Left renal cortex interstitium (tissue), 4 donors: ENCODE measurements at places on chromosomes 2 and 18.

DNA sequence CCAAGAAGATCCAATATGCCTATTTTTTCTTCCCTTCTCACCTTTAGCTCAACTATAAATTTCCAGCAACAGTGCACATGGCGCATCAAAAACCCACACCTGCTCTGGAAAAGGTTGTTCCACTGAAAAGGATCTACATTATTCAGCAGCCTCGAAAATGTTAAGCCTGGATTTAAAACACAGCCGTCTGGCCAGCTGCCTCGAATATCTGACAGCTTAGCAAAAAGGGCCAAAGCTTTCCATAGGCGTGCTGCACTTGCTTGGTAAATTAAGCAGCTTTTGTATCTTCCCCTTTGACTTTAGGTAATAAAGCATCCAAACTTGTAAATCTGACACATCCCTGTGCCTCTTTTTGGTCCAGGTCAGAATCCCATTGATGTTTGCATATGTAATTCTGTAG is 20.5 kb downstream of the DAPL1 start:
- DNase-seq = no peak

GRCh38 chr2:172234716-172235691 is 132.3 kb upstream of the DLX2 start:
- DNase-seq = no peak

GRCh38 chr2:156589381-156590079 is 153.4 kb downstream of the GPD2 start:
- no peak for DNase-seq

GRCh38 chr2:25651782-25652455 is 21.5 kb downstream of the DTNB start:
- DNase-seq = no peak

GRCh38 chr2:226674123-226674522 is 125.5 kb downstream of the IRS1 start:
- DNase-seq = no peak

- DNase-seq = no peak
These were observed 25.4 kb upstream of the ATOH8 start for GRCh38 chr2:85728342-85728741.

- no peak for DNase-seq
These were observed 480.8 kb upstream of the KLHL29 start for GRCh38 chr2:22904126-22904684.

DNA sequence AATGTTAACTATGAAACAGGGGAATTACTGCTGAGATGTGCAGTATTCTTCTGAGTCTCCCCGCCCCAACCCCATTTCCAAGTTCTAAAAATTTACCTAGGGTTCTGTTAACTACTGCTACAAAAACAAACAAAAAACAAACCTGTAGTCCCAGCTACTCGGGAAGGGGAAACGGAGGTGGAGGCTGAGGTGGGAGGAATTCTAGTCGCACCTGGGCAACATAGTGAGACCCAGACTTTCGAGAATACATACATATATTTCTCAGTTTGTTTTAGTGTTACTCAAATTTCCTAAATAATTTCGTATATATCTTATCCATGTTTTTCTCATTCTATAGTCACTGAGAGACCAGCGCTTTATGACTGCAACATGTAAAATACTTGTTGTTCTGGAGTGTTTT is 989 bp downstream of the STAM2 start:
- DNase-seq = no peak

DNA sequence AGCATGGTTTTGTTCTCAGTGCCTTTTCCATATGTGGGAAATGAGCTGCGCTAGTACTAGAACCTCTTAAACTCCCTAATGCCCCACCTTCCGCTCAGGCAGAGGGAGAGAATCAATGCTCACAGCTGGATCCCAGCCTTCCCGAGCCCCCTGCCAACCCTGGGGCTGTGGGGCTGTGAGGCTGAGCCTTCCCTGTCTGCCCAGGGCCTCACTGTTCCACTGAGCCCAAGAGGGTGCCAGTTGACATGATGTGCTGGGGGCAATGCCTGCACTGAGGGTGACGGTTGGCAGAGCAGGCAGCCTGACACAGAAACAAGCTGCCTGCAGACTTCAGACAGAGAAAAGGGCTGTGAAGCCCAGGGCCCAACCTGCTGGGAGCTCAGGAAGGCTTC is 602.4 kb upstream of the RAB6C start:
- no peak for DNase-seq

- DNase-seq = no peak
These were observed 207.2 kb downstream of the KLHL29 start for GRCh38 chr2:23592061-23592685.

DNA sequence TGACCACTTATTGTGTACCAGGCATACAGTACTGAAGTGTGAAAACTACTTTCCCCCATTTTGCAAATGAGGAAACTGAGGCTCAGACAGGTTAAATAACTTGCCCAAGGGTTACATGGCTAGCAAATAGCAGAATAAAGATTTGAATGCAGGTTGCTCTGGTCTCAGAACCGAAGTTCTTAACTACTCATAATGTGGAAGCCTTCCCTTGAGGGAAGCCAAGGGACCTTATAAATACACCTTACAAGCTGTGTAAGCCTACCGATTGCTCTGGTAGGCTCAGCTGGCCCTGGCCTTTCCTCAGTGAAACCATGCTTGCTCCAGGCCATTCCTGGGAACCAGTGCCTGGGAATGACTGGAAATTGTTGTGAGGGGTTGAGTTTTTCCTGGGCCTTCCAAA is 114.6 kb upstream of the CDCA7 start:
- DNase-seq = no peak

GRCh38 chr2:176653479-176654443 is 384.5 kb downstream of the MTX2 start:
- DNase-seq = no peak

GRCh38 chr2:47485751-47486300 is 82.9 kb downstream of the MSH2 start:
- no peak for DNase-seq

DNA sequence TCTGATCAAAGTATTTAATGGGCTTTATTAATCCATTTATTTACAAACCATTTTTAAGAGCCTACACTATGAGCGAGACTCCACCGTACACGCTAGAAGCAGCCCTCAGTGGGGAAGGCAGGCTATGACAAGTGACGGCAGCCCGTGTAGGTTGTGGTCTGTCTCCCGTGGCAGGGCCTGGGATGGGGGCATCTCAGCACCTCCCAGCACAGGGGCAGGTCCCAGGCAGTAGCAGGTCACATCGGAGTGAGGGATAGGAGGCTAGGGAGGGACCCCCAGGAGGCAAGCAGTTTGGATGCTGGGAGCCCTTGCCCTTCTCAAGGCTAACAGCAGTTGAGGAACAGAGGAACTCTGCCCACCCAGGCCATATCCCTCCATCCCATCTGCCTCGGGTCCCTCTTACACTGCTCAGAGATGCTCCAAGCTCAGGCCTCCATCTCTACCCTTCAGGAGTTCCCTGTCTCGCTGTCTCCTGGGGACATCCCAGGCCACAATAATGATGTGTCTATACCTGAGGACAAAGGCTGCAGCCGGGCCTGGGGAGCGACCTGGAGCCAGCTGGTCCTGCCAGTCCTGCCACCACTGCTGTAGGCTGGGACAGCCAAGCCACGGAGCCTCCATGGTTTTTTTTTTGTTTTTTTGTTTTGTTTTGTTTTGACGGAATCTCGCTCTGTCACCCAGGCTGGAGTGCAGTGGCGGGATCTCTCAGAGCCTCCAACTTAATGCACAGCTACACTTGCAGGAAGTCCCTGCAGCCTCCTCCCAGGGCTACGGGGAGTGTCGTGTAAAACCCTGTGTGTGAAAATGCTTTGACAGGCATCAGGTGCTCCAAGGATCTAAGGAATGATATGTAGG is 92.0 kb downstream of the NDUFA10 start:
- no peak for DNase-seq

GRCh38 chr2:12163866-12164265 is 417.4 kb downstream of the LPIN1 start:
- DNase-seq = no peak

GRCh38 chr2:71702071-71702970 is 249.0 kb downstream of the DYSF start:
- DNase-seq = no peak

GRCh38 chr2:185130685-185131084 is 532.4 kb downstream of the ZNF804A start:
- no peak for DNase-seq

DNA sequence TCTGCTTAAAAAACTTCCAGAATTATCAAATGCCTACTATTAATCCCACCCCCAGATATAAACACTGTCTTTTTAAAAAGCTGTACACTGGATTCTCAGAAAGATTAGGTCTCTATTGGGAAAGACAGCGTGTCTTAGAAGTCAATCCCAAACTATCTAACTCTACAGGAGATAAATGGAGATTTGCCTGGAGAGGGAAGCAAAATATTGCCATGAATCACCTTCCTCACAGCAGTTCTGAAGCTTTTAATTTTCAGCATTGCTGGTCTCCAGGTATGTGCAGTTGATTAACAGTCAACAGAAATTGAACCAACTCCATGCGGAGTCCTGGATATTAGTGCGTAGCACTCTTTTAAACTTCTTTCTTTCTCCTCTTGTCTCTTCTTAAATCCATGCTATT is 122.2 kb downstream of the DSC3 start:
- DNase-seq = no peak

DNA sequence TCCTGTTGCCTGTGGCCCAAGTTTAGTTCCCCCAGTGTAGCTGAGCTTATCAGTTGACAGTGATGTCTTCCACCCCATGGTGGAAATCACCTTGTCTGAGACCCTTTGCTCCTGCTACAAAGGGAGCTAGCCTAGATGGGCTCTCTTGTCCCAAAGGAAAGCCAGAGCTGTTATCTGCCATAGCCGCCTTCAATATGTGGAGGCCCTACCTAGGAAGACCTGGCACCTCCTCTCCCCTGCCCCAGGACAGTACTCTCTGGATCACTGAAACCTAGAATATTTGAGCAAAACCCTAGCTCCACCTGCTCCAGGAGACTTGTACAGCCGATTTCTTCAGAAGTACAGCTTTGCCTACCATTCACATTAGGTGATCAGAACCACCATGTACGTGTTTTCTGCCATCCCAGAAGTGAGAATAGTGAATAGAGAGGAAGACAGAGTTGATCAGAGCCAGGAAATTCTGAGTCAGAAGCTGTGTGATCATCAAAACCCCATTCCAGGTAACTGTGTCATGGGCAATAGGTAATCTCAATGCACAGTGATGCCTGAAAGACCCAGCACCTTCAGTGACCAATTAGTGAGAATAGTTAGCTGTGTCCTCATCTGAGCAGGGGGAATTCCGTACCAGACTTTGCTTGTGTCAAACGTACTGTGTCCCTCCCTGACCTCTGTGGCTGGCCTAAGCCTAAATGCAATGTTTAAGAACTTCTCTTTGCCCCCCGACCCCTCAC is 138.4 kb upstream of the ALPP start:
- no peak for DNase-seq

- peak; percentile 3 for DNase-seq
These were observed 536 bp upstream of the SLC25A12 start for GRCh38 chr2:171894612-171894947.

GRCh38 chr2:153431114-153431513 is 47.4 kb downstream of the RPRM start:
- no peak for DNase-seq

GRCh38 chr2:202605174-202605573 is 29.6 kb upstream of the FAM117B start:
- DNase-seq = no peak

- no peak for DNase-seq
These were observed 165.2 kb upstream of the EPC2 start for GRCh38 chr2:148479398-148479797.

DNA sequence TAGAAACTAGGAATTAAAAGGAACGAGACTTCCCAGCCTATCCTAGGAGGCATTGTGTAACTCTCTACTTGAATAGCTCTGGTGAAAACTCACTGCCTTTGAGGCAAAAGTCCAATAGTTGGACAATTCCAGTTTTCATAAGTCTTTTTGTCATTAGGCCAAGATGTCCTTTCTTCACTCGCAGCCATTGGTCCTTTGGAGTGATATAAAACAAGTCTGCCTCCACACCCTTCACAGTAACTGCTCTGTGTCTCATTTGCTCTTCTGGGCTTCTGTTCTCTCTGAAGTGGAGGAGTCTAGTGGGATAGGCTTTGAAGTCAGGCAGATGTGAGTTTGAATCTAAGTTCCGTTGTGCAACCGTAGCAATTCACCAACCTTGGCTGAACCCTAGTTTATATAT is 28.2 kb downstream of the ANTXR1 start:
- DNase-seq = no peak

GRCh38 chr2:71781695-71782228 is 328.4 kb downstream of the DYSF start:
- no peak for DNase-seq

- no peak for DNase-seq
These were observed 62.5 kb downstream of the REEP1 start for GRCh38 chr2:86274918-86275275.

GRCh38 chr2:217158928-217159327 is 299.1 kb upstream of the TNP1 start:
- DNase-seq = no peak

- DNase-seq = no peak
These were observed 69.6 kb upstream of the FZD7 start for GRCh38 chr2:201964011-201964410.

DNA sequence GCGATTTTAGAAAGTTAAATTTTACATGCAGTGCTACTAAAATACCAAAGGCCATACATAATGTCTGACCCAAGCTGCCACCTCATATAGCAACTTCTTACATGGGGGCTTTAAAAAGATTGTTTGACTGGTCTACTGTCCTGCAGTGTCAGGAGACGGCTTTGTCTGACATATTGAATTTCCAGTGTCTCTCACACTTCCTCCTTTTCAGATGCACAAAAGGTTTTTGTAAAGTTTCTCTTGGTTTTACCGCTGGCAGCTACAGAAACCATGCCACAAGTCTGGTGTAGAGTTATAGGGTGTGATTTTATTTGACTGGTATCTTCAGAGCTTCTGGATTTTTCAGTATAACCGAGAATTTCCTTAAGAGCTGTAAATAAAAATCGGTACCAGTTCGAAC is 1.1 kb upstream of the ASAP2 start:
- DNase-seq = no peak

DNA sequence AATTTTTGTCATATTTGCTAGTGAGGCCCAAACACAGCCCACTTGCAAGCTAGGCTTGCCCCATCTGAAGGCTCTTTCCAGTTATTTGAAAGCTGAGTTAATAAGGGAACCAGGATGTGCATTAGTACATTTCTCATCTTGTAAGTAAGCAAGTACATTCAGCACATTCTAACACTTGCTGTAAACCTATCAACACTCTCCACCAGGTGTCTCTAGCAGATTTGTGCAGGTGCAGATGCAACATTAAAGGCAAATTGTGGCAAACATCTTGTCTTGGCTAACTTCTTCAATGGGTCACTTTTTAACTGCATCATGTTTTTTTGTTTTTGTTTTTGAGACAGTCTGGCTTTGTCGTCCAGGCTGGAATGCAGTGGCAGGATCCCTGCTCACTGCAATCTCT is 25.3 kb upstream of the MFSD6 start:
- peak; percentile 29 for DNase-seq

- DNase-seq = no peak
These were observed 74.8 kb downstream of the NOL10 start for GRCh38 chr2:10614939-10615338.
